ENCODE measurements at places on chromosomes 16 and 17. TPM values are rescaled to one million over a fixed set of nuclear protein-coding genes. Genes with fewer than 3 reads are reported as not detected.
A peak's percentile ranks its signal among the peaks of the same experiment; 100 is the strongest.

GRCh38 chr16:80536238-80536637 is 4.6 kb upstream of the DYNLRB2 start:
- H3K27me3 ChIP-seq: no peaks in the 10 kb centered on the region
- DNase-seq: peak; percentile 29
- H3K36me3 ChIP-seq: no peaks in the 10 kb centered on the region
- H3K4me3 ChIP-seq: no peak overlapping the region
- peaks cover 8% of the 10 kb centered on the region for H3K4me1 ChIP-seq
- no peak overlapping the region for H3K27ac ChIP-seq

Gene MEOX1
- total RNA-seq: 0.84 TPM

- no peak overlapping the region for H3K4me3 ChIP-seq
- peak overlapping the region; percentile 55 for H3K27ac ChIP-seq
- no peaks in the 10 kb centered on the region for H3K36me3 ChIP-seq
- H3K27me3 ChIP-seq: no peaks in the 10 kb centered on the region
Observed at GRCh38 chr16:61820398-61820797, 215.8 kb downstream of the CDH8 start.

Gene MAZ
- total RNA-seq: 279 TPM

- H3K27me3 ChIP-seq: no peaks in the 10 kb centered on the region
- H3K36me3 ChIP-seq: peaks cover 10% of the 10 kb centered on the region
- H3K4me1 ChIP-seq: peaks cover 18% of the 10 kb centered on the region
- peak overlapping the region; percentile 100 for H3K27ac ChIP-seq
- DNase-seq: peak; percentile 90
- peak overlapping the region; percentile 94 for H3K4me3 ChIP-seq
Observed at GRCh38 chr16:3021449-3022207, 1.5 kb downstream of the TNFRSF12A start.

GRCh38 chr16:19515757-19516156 is 6.1 kb downstream of the GDE1 start:
- 0 out of 2 replicates have a peak overlapping the region, but pooled peaks have one; percentile 5 for H3K4me3 ChIP-seq
- DNase-seq: peak; percentile 58
- peaks cover 23% of the 10 kb centered on the region for H3K36me3 ChIP-seq
- H3K27me3 ChIP-seq: no peaks in the 10 kb centered on the region

- no peak overlapping the region for H3K4me3 ChIP-seq
- H3K27me3 ChIP-seq: no peaks in the 10 kb centered on the region
- no peak overlapping the region for H3K27ac ChIP-seq
Observed at GRCh38 chr17:12048843-12049473, 28.3 kb downstream of the MAP2K4 start.

DNA sequence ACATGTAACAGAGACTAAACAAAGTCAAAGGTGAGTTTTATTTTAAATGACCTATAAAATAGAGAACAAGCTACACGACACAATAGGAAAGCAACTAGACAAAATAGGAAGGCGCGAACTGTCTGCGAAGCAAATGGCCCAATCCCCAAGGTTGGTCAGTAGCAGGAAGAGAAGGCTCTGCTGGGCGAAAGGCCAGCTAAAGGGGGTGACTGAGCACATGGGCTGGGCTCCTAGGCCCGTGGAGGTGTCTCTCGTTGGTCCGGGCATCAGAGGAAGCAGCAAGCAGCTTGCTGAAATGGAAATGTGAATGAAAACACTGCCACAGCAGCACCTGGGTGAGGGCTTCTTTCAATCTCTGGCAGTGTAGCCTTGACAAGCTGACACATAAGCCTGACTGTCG is 129.4 kb downstream of the ZNF778 start:
- H3K4me3 ChIP-seq: no peak overlapping the region
- DNase-seq: no peak
- no peaks in the 10 kb centered on the region for H3K27me3 ChIP-seq
- H3K36me3 ChIP-seq: no peaks in the 10 kb centered on the region
- no peak overlapping the region for H3K27ac ChIP-seq
- H3K4me1 ChIP-seq: peaks cover 26% of the 10 kb centered on the region

GRCh38 chr17:78806451-78806850 is 24.4 kb upstream of the CYTH1 start:
- DNase-seq: peak; percentile 20
- H3K4me1 ChIP-seq: no peaks in the 10 kb centered on the region
- no peak overlapping the region for H3K4me3 ChIP-seq
- H3K27me3 ChIP-seq: no peaks in the 10 kb centered on the region

Data from PC-3 (cell line).